ENCODE measurements at places on chromosomes 5 and 9.

- DNase-seq: no peak
Observed at GRCh38 chr5:87924436-87924835, 344.2 kb downstream of the TMEM161B start.

DNA sequence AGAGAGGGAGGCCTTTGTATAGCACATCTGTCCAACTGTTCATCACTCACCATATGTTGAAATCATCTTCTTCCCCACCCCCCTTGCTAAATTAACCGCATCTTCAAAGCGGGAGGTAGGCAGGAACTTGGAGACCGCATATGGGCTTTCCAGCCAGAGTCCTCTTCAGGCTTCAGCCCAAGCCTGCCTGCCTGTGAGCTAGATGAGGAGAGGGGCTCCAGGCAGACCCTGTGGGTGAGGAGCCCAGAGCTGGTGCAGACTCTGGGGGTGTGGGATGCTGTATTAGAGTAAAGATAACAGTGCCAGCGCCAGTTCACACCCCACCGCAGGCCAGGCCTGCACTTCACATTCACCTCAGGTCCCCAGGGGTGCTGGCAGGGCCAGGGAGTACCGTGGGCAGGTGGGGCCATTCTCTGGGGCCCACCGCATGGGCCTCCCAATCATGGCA is 16.2 kb downstream of the PRRC2B start:
- peak; percentile 65 for DNase-seq

GRCh38 chr5:128464596-128464995 is 73.4 kb downstream of the FBN2 start:
- no peak for DNase-seq

DNA sequence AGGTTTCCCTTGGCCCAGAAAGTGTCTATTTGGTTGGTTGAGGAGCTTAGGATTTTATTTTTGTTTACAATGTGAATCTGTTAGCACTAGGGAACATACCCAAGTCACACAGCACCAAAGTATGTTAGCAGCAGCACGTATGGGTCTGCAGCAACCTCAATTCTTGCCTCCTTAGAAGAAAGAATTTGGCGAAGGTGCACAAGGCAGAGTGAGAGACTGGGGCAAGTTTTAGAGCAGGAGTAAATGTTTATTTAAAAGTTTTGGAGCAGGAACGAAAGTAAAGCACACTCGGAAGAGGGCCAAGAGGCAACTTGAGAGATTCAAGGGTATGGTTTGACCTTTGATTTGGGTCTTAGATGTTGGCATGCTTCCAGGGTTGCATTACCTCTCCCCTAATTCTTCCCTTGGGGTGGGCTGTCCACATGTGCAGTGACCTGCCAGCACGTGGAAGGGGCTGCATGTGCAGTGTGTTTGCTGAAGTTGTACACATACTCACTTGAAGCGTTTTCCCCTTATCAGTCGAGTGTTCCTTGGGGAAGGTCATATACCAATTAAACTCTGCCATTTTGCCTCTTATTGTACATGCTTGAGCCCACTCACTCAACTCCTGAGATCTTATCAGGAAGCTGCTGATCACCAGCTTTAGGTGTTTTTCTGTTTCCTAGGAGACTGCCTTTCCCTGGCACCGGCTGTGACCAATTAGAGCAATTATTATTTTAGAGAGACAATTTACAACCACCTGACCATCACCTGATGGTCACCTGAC is 64.9 kb upstream of the SHC3 start:
- no peak for DNase-seq

GRCh38 chr5:159094745-159095144 is 5.0 kb downstream of the EBF1 start:
- peak; percentile 94 for DNase-seq

- DNase-seq: peak; percentile 49
Observed at GRCh38 chr9:87742813-87743428, 17.0 kb downstream of the CTSL start.

DNA sequence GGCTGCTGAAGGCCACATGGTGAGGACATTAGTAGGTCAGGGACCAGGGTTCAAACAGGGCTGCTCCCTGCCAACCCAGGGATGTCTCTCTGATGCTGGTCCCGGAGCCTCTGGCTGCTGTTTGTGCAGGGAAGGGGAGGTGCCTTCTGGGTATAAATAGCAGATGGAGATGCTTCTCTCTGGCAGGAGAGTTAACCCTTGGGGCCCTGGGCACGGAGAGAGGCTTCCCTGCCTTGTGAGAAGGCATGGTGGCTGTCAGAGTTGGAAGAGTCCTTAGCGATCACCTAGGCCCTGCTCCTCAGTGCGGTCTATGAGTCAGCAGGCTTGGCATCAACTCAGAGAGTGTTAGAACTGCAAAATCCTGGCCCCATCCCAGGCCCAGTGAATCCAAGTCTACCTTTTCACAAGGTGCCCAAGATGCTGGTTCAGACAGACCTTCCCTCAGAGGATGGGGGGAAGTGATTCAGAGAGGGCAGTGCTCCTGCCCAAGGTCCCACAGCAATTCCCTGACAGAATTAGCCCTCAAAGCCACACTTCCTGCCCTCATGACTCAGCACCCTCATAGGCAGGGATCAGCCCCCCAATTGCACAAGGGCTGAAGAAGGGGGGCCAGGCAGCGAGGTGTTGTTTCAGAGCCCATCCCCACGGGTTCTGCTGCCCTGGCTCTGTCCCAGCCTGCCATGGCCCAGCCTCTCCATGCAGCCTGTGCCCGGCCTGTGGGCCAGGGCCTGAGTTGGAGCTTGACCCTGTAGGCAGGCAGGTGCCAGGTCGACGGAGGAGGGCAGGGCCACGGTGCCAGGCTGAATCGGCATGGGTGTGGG is 25.6 kb downstream of the CAMK2A start:
- peak; percentile 81 for DNase-seq

GRCh38 chr9:76619640-76620039 is 144.6 kb upstream of the PCA3 start:
- DNase-seq: peak; percentile 24

GRCh38 chr5:169299663-169300467 is 1.1 kb downstream of the SLIT3 start:
- DNase-seq: peak; percentile 63

GRCh38 chr5:91145333-91145620 is 237.8 kb downstream of the ARRDC3 start:
- DNase-seq: no peak

DNA sequence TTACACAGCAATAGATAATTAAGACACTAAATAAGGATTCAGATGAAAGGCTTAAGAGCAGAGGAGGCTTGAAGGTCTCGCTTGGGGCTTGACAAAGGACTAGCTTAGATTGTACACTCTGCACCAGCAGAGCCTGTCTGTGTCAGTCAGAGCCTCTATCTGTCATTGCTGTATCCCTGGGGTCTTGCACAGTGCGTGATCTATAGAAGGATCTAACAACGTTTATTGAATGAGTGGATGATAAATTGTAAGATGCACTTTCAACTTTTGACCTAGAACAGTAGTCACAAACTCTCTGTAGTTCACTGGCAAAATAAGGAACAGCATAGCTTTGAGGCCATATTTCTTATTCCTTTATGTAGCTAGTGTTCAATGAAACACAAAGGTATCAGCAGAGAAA is 173.5 kb downstream of the ENTREP1 start:
- DNase-seq: no peak

DNA sequence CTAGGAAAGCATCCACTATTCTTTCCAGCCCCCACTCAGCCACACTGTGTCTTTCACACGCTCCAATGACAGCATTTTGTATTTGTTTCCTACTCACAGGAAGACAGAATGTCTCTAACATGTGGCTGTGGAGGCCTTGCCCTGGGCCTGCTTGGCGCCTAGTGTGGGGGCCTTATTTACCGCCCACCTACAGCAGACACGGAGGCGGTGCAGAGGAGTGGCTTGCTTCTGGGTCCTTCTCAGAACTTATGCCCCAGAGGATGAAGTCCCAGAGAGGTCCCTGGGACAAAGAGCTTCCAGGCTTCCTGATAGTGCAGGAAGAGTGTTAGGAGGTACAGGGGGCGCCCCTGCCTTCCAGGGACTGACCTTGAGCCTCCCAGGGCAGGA is 8.5 kb upstream of the MRNIP start:
- no peak for DNase-seq
